ENCODE measurements at places on chromosomes 1 and 21. TPM values are rescaled to one million over a fixed set of nuclear protein-coding genes. Genes with fewer than 3 reads are reported as not detected.

DNA sequence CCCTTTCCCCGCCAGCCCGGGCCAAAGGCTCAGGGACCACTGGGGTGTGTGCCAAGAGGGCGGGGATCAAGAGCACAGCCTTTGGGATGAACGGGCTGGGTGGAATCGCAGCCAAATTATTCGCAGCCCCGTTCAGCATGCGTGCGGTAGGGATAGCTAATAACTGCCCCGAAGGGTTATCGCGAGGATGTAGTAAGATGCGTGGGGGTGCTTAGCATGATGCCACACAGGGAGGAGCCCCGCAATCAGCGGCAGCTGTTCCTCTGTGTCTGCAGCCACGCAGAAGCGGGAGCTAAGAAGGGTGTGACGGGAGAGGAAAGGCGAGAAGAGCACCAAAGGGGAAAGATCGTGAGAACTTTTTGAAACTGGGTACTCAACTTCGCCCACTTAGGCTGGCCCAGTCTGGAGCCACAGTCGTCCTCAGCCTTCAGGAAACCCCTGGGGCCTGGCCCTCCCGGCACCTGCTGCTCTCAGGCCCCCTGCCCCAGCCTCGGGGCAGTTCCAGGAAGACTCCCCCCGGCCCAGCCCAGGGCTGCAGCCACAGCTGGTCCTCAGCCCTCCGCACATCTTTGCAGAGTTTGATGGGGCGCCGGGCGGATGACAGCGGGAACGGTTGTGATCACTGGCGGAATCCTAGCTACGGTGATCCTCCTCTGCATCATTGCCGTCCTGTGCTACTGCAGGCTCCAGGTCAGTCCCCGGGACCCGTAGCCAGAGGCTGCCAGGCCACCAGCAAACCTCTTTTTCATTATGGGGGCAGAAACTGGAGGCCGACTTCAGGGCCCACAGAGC lies 64.9 kb downstream of the TOR1AIP2 start:
- H3K36me3 ChIP-seq, result no peaks in the 10 kb centered on the region
- H3K27me3 ChIP-seq, result no peaks in the 10 kb centered on the region

DNA sequence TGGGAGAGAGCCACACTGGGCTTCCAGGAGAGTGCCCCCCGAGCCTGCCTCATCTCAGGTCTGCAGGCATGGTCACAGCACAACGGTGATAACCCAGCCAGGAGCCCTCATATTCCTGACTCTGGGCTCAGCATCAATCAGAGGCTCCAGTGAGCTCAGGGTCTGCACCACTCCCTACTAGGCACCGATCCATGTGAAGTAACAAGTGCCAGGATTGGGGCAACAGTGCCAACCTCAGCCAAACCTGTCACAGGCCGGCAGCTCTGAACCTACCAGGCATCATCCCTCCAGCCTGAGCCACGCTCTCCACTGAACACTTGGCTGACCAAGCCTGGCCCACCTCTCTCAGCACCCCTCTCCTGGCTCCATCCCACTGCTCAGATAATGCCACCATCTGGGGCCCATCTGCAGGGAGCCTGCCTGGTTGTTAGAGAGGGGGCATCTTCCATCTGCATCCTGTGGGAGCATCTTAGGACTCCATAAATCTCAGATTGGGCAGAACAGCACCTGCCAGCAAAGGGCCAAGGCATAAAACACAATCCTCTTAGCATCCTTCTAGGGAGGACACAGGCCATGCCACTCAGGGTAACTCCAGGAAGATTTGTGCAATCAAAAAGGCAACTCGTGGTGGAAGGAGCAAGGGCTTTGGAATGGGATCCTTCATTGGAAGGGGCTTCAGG lies 213.7 kb upstream of the CSF3R start:
- no peaks in the 10 kb centered on the region for H3K4me1 ChIP-seq
- no peak for DNase-seq
- no peak overlapping the region for H3K4me3 ChIP-seq

DNA sequence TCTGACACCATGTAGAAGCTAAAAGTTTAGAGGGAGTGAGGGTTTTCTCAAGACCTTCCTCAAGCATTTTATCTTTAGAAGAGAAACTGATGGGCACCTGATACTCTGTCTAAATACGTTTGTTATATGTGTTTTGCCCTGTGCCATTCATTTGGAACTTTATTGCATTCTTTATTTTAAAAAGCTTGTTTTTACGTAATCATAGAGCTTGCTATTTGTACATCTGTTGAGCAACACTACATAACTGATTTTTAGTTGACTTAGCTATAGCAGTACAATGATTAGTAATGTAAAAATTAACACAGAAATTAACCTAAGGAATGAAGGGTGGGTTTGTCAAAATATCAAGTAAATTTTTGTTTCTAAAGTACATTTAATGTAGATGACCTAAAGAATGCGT lies 88.5 kb downstream of the RUNX3 start:
- H3K27ac ChIP-seq, result no peak overlapping the region
- H3K4me3 ChIP-seq, result no peak overlapping the region
- no peaks in the 10 kb centered on the region for H3K36me3 ChIP-seq
- H3K4me1 ChIP-seq, result peaks cover 6% of the 10 kb centered on the region
- H3K27me3 ChIP-seq, result peaks cover 25% of the 10 kb centered on the region

- no peaks in the 10 kb centered on the region for H3K36me3 ChIP-seq
- no peak for DNase-seq
- H3K4me1 ChIP-seq, result no peaks in the 10 kb centered on the region
- H3K27ac ChIP-seq, result no peak overlapping the region
- no peaks in the 10 kb centered on the region for H3K27me3 ChIP-seq
- no peak overlapping the region for H3K4me3 ChIP-seq
These were observed 16.4 kb upstream of the CLSTN1 start for GRCh38 chr1:9840176-9840575.

- no peak for DNase-seq
- H3K4me1 ChIP-seq, result no peaks in the 10 kb centered on the region
- H3K36me3 ChIP-seq, result no peaks in the 10 kb centered on the region
- H3K27ac ChIP-seq, result no peak overlapping the region
- H3K27me3 ChIP-seq, result no peaks in the 10 kb centered on the region
These were observed 374.6 kb upstream of the ESRRG start for GRCh38 chr1:217097819-217098218.

DNA sequence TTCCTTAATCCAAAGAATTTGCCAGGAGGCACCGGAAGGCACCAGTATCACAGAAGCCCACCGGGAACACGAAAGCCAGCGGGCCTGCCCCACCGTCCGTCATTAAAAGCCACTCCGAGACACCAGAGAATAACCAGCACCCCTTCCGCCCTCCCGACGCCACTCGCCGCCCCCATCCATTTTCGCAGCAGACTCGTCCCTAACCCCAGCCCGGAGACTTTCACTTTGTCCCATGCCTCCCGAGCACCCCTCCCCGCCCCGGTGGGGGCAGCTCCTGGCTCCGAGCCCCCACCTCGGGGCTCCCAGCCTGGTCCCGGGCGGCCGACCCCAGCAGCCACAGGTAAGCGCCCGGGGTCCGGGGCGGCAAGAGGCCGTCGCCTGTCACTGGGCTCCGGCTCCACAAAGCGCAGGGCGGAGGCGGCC lies 105.4 kb downstream of the SLC45A1 start:
- H3K36me3 ChIP-seq, result peaks cover 25% of the 10 kb centered on the region
- peak; percentile 43 for DNase-seq
- H3K4me3 ChIP-seq, result no peak overlapping the region
- peaks cover 40% of the 10 kb centered on the region for H3K4me1 ChIP-seq
- H3K27me3 ChIP-seq, result no peaks in the 10 kb centered on the region

DNA sequence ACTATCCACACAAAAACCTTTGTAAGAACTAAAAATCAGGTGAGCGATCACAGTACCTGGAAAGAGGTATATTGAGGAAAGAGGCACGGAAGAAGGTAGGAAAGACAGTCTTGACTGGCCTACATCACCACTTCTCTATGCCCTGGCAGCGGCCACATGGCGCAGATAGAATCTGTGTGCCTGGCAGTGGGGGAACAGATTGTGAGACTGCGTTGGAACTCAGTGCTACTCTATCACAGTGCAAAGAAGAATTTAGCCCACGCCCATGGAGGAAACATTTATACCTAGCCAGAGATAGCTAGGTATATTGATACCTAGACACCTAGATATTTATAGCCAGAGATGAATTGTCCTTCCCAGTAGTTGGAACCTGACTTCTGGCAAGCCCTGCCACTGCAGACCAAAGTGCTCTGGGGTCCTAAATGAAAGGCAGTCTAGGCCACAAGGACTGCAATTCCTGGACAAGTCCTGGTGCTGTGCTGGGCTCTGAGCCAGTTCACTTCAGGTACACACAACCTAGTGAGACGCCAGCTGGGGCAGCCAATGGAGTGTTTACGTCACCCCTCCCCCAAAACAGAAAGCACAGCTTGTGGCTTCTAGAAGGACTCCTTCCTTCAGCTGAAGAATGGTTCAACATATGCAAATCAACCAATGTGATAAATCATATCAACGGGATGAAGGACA lies 51.9 kb downstream of the DHX9 start:
- H3K4me1 ChIP-seq, result peaks cover 26% of the 10 kb centered on the region
- no peak for DNase-seq
- H3K27ac ChIP-seq, result no peak overlapping the region
- no peak overlapping the region for H3K4me3 ChIP-seq
- H3K36me3 ChIP-seq, result peaks cover 46% of the 10 kb centered on the region

- no peak overlapping the region for H3K27ac ChIP-seq
- peaks cover 45% of the 10 kb centered on the region for H3K36me3 ChIP-seq
- DNase-seq, result no peak
- no peaks in the 10 kb centered on the region for H3K27me3 ChIP-seq
These were observed 55.1 kb downstream of the ITPKB start for GRCh38 chr1:226684026-226684425.

GRCh38 chr1:61051443-61051718 lies 31.0 kb upstream of the NFIA start:
- no peaks in the 10 kb centered on the region for H3K36me3 ChIP-seq
- H3K4me3 ChIP-seq, result peak overlapping the region; percentile 60
- no peak for DNase-seq
- peaks cover 57% of the 10 kb centered on the region for H3K27me3 ChIP-seq

DNA sequence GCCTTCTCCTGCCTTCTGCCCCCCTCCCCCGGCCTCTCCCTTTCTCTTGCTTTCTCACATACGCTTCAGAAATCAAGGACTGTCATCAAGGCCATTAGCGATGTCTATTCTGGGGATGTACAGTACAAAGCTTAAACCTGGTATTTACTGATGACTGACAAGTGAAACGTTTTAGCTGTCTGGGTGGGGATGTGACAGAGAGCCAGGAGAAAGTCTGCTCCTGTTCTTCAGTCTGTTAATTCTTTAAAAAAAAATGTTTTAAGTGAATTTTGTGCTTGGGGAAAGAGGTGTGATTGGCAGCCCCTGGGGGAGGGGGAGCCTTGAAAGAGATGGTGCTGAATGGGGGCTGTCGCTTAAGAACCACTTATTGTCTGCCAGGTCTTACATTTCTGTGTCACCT lies 283.0 kb upstream of the PLXNA2 start:
- no peak overlapping the region for H3K27ac ChIP-seq
- H3K36me3 ChIP-seq, result no peaks in the 10 kb centered on the region
- no peaks in the 10 kb centered on the region for H3K27me3 ChIP-seq
- H3K4me3 ChIP-seq, result no peak overlapping the region
- no peaks in the 10 kb centered on the region for H3K4me1 ChIP-seq

DNA sequence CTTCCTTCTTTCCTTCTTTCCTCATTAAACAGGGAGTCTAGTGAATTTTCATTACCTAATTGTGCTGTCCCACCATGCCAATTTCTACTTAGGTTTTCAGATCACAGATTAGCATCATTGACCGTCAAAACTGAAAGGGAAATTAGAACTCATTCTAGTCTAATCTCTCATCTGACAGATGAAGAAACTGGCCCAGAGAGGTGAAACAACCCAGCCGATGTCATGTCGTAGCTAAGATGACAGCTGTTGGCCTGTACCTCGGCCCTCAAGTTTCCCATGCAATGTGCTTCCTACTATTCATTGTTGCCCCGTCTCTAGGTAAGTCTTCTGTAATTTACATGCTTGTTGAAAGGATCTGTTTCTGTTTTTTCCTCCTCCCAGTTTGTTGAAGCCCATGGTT lies 128.2 kb upstream of the KIAA0040 start:
- H3K36me3 ChIP-seq, result no peaks in the 10 kb centered on the region
- peaks cover 12% of the 10 kb centered on the region for H3K4me1 ChIP-seq
- no peak overlapping the region for H3K4me3 ChIP-seq
- H3K27ac ChIP-seq, result no peak overlapping the region
- H3K27me3 ChIP-seq, result peaks cover 19% of the 10 kb centered on the region

The GUCA2A gene
- not detected for total RNA-seq

The SPRR2G gene
- total RNA-seq, result not detected

The C1orf53 gene
- 2.0 TPM for total RNA-seq

The PRAMEF14 gene
- total RNA-seq, result not detected

Data from activated CD4-positive, alpha-beta T cell treated with anti-CD3 and anti-CD28 coated beads, Interleukin-2, amount 10 ng/mL, durations not matched to agents 7 days and 5 days (primary cell).